ENCODE measurements at places on chromosomes 4 and X.

- DNase-seq: no peak
Observed at GRCh38 chr4:41205854-41206460, 8.4 kb downstream of the APBB2 start.

DNA sequence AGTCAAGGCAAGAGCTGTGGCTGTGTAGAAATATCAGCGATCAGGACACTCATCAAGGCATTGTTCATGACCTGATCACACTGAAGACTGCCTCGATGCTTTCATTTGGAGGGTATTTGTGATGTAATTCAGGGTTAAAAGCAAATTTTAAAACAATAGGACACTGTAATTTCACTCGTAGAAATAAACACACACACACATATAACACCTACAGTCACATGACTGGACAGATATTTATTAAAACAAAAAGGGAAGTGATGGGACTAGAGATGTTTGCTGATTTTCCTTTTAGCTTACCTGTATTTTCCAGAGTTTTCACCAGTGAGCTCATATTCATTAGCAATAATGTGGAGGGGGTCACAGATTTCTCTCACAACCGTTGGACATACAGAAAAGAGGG is 51.1 kb upstream of the KDR start:
- no peak for DNase-seq

DNA sequence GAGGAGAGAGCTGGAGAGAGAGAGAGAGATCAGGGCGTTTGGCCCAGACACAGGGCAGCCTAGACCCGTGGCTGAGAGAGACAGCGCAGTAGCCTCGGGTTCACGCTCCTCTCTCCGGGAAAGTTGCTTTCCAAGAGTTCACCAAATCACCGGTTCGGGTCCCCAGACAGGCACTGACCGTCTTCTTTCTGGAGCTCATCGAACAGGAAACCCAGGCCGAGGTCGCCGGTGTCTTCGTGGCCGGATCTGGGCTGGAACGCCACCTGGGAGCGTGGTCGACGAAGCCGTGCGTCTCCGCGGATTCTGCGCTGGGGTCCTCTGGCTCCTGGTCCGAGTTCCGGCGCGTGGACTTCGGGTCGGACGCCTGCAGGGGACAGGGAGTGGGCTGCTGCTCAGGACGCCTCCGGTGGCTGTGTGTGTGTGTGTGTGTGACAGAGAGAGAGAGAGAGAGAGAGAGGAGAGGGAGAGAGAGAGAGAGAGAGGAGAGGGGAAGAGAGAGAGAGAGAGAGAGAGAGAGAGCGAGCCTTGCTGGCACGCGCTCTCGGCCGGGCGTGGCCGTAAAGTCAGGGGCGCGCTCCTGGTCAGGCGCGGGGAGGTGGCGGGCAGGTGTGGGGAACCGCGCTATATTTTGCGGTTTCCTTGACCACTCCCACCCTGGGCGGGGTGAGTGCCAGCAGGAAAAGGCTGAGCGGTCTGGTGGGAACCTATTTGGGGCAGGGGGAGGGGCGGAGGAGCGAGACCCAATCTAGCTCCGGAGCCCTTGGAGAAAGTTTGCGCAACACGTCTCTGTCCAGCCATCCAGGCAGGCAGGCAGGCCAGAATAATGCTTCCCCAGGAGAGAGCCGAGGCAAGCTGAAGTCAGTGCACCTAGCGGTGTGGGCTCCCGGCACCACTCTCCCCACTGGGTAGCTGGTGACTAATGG is 62.1 kb downstream of the RHOXF2B start:
- DNase-seq: no peak

DNA sequence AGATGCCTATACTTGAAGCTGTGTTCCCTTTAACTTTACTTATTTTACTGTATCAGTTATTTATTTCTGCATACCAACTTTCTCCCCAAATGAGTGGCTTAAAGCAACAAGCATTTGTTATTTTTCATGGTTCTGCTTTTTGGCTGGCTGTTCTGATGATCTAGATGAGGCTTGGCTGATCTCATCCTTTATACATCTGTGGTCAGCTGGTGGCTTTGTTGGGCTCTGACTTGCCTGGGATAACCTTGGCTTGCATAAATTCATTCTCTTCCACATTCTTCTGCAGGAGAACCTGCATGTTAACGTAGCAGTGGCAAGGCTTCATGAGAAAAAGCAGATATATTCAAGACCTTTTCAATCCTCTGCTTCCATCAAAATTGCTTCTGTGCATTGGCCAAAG is 1317.6 kb downstream of the ADGRL3 start:
- no peak for DNase-seq

GRCh38 chr4:31995943-31996901 is 1276.1 kb downstream of the PCDH7 start:
- no peak for DNase-seq

GRCh38 chr4:123579961-123580360 is 183.4 kb downstream of the SPRY1 start:
- DNase-seq: no peak

DNA sequence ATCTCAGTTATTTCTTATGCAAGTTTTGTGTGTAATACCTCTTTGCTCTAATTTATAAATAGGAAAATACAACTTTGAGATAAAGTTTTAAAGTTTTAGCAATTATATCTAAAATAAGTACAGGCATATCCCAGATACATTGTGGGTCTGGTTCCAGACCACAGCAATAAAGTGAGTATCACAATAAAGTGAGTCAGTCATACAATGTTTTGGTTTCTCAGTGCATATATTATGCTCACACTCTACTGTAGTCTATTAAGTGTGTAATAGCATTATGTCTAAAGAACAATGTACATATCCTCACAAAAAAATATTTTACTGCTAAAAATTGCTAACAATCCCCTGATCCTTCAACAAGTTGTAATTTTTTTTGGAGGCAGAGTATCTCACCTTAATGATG is 49.2 kb downstream of the ANAPC10 start:
- DNase-seq: no peak

DNA sequence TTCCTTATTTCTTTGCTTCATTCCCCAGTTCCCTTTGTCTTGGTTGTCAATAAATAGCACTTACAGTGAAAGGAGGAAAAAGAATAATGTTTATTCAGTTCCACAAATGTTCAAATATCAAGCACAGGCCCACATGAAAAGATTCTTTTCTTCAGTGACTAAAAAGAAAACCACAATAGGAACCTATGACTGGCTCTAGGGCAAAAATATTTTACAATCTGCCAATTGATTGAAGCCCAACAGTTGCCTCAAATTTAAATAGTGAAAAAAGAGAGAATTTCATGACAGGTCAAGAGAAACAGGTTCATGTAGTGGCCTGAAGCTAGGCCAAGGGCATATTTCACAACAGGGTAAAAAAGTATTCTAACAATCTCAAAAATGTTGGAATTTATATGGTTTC is 553.8 kb downstream of the CENPC start:
- DNase-seq: no peak

DNA sequence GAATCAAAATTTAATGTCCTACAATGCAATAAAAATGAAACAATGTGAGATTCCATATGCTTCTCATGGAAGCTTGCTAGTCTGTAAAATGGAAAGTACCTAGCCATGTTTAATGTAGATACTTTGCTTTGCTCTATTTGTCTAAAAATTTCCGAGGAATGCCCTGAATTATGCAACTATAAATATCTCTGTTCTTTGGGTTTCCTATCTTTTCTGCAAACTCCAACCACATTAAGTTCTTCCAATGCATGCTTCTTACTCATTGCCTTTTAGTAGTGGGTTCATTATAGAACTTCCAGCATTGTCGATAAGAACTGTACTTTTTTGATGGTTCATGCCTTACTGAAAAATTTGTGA is 178.3 kb downstream of the RASL11B start:
- no peak for DNase-seq

All from CD4-positive, alpha-beta T cell treated with Interleukin-17A for 1 hour (primary cell).